ENCODE measurements at places on chromosomes 12 and 14.

- DNase-seq, result peak; percentile 8
Observed at GRCh38 chr14:34931206-34931605, 51.6 kb upstream of the SRP54 start.

GRCh38 chr12:11884116-11884515 is 186.6 kb upstream of the BCL2L14 start:
- DNase-seq, result no peak

DNA sequence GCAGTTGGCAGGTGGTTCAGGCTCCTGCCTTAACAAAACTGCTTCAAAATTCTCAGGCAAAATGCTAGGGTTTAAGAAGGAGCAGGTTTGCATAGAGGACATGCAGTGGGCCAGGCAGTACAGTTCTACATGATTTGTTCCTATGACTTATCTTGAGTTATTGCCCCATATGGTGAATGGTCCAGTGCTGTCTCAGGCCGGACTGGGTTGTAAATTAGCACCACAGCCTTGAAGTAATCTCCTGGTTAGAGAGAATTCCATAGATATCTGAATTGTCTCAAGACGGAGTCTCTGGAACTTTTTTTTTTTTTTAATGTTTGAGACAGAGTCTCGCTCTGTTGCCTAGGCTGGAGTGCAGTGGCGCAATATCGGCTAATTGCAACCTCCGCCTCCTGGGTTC is 11.8 kb upstream of the PRPF39 start:
- DNase-seq, result no peak

- no peak for DNase-seq
Observed at GRCh38 chr14:53109105-53110041, 43.8 kb downstream of the DDHD1 start.

- DNase-seq, result no peak
Observed at GRCh38 chr12:39553476-39553875, 66.1 kb downstream of the ABCD2 start.

DNA sequence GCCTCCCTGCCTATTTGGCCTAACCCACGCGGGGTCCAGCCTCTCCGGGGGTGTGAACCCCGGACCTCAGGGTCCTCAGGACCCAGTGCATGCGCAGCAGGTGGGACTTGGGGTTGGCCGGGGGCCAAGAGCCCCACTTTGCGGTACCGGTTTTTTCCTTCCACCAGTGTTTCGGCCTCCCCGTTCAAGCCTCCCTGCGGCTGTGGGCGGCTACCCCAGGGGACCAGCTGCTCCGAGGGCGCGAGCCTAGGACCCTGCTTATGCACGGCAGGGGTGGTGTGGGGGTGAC is 327.3 kb downstream of the ALG10 start:
- DNase-seq, result no peak
